ENCODE measurements at places on chromosomes 4 and X. TPM values are rescaled to one million over a fixed set of nuclear protein-coding genes. Genes with fewer than 3 reads are reported as not detected.

DNA sequence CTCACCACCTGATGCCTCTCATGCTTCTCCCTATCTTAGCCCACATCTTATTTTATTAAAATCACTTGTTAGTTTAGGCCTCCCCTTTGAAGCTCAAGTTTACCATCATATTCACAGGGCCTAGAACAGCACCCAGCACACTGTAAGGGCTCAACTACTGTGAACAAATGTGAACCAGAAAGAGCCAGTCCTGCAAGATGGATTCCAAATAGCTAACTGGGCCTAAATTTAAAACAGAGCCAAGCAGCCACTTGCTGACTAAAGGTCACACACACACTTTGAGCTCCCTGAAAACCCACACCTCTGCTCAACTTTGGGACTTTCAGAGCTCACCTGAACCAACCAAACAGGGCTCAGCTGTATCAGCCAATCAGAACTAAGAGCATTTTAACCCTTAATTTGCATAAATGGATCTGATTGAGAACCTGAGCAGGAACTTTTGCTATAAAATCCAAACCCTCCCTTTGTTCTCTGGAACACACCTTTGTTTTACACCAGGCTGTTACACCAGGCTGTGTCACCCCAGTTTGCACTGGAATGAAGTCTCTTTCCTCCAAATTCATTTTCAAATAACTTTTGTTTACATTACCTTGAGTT, 62.1 kb upstream of the EXOC1L start:
- no peak for DNase-seq

DNA sequence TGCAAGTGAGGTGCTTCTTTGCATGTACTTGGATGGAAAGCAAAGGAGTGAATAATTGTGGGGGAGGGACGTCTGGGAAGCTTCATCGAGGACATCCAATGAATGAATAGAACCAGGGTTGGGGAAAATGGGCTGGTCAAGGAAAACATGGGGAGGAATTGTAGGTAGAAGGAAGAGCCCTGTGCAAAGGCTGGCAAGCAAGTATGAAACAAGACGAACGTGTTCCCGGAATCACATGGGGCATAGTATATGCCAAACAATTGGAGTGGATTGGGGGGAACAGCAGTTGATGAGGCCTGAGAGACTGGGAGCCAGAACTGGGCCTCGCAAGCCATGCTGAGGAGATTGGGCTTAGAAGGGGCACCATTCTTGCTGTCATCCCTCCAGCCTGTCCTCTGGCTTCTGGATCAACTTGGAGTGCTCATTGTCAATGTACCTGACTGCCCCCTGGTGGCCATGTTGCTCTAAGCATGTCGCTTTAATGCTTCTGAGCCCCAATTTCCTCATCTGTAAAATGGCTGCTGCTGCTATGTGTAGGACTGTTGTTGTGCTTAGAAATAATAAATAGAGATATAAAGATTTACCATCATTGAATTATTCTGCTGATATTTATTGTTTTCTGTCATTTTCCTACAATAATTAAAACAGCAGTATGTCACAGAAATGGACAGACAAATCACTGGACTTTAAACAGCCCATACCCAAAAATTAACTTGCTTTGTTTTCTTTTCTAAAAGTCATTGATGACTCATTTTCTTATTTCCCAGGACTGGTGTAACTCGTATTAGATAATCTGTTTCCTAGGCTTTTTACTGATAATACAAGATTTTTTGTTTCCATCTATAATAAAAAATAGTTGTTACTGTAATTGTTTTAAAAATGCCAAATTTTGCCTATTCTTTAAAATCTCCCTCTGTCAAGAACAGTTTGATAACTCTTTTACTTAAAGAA, 66.4 kb downstream of the JADE3 start:
- DNase-seq = peak; percentile 81

The MAGEB1 gene
- total RNA-seq = not detected

The SMARCAD1 gene
- 16.5 TPM for total RNA-seq

DNA sequence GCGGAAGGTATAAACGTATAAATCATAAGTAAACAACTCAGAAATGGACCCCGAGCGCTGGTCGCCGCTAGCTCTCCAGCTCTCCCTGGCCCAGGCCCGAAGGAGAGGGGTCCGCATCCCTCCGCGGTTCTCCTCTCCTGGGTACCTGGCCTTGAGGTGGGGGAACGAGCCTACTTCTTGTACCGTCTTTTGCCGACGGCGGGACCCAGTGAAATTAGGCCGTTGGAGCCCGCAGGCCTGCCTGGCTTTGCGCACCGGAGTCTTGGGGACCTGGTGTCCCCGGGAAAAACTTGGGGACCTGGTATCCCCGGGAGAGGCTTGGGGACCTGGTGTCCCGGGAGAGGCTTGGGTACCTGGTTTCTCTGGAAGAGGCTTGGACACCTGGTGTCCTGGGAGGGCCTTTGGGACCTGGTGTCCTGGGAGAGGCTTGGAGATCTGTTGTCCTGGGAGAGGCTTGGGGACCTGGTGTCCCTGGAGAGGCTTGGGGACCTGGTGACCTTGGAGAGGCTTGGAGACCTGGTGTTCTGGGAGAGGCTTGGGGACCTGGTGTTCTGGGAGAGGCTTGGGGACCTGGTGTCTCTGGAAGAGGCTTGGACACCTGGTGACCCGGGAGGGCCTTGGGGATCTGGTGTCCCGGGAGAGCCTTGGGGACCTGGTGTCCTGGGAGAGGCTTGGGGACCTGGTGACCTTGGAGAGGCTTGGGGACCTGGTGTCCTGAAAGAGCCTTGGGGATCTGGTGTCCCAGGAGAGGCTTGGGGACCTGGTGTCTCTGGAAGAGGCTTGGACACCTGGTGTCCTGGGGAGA, 12.0 kb downstream of the SHOX start:
- no peak for DNase-seq

The MXD4 gene
- total RNA-seq = 45.5 TPM

The CLDN34 gene
- total RNA-seq = 2.6 TPM

GRCh38 chr4:106584337-106584989, 215.9 kb upstream of the GIMD1 start:
- no peak for DNase-seq

DNA sequence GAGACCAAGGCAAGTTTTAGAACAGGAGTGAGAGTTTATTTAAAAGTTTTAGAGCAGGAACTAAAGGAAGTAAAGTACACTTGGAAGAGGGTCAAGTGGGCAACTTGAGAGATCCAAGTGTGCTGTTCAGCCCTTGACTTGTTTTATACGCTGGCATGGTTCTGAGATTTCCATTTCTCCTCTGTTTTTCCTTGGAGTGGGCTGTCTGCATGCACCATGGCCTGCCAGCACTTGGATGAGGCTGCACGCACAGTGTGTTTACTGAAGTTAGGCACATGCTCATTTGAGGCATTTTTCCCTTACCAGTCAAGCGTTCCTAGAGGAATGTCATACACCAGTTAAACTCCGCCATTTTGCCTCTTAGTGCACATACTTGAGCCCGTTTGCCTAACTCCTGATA, 8.7 kb upstream of the ZNF674 start:
- DNase-seq = no peak

- DNase-seq = no peak
Observed at GRCh38 chr4:19349416-19349815, 902.3 kb upstream of the SLIT2 start.

The UGT2A3 gene
- 39.4 TPM for total RNA-seq

The SFRP2 gene
- 11.9 TPM for total RNA-seq

All from body of pancreas (tissue), 4 donors.